Epithelial cell of proximal tubule (primary cell): ENCODE measurements at places on chromosomes 16 and 17.
A peak's percentile ranks its signal among the peaks of the same experiment; 100 is the strongest.

DNA sequence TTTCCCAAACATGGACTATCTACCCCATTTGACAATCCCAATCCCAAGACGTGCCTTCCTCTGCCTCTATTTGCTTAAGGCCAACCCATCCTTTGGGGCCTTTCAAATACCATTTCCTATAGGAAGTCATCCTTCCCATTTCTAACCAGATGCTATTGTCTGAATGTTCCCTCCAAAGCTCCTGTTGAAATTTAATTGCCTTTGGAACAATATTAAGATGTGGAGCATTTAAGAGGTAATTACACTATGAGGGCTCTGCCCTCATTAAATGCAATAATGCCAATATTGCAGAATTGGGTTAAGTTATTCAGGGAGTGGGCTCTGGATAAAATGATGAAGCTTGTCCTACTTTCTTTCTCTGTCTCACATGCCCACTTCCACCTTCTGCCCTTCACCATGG, 125.4 kb downstream of the ASIC2 start:
- no peak for DNase-seq

GRCh38 chr17:82350182-82351030, 8.6 kb upstream of the TEX19 start:
- DNase-seq, result no peak

- no peak for DNase-seq
Measured at GRCh38 chr17:75813081-75814020, 28.7 kb downstream of the UNK start.

DNA sequence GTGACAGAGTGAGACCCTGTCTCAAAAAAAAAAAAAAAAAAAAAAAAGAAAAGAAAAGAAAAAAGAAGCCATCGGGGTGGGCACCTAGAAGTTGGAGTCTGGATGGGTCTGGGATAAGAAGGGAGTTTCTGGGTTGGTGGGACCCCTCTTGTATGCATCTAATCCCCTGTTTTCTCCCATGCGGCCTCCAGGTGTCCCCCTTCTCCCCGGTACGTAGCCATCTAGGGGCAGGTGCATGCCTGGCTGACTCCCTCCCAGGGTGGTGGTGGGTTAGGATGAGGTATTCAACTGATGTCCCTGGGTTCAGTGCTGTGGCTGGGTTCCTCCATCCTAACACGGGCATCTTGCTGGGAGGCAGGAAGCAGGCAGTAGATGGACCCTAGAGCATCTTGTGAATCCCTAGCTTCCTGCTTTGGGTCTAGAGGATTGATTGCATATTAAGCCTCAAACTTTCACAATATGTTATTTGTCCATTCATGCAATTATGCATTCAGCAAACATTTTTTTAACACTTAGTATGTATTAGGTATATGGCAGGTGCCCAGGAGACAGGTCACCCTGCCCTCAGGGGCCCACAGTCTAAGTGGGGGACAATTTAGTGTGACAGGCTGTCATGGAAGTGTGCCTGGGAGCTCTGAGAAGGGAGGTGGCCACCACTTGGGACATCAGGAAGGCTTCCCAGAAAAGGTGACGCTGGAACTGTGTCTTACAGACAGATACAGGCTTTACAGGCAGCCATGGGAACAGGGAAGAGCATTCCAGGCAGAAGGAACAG, 13.1 kb downstream of the FMNL1 start:
- DNase-seq, result no peak

DNA sequence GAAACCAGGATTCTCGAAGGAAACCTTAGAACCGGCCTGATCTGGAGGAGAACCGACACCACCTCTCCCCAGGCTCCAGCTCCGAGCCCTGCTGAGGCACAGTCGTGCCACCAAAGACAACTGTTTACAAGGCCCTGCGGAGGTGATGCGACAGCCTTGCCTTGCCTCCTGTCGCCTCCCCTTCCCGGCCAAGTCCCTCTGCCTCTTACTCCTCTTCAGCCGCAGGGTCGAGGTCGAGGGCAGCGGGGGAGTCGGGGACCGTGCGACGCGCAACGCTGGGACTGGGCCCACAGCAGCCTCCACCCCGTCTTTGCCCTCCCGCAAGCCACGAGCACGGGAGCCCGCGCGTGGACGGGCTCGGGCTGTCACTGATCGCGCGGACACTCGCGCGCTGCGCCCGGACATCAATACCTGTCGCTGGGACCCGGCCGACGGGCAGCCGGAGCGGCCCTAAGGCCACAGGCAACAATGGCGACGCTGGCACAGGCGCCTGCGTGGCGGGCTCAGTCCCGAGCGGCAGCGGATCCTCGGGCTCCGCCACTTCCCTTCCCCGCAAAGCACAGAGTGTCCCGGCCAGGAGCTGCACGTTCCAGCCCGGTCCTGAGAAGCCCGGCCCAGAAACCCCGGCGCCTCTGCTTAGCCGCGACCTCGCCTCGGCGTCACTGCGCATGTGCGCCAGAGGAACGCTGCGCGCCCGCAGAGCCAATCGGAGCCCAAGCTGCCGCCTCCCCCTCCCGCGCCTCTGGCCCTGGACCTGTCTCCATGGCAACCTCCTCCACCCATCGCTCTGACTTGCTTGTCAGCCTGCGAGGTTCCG, at the start of gene ZNF287:
Gene ZNF287, minus strand, starts transcription at position 664 of the 817 bp plus-strand sequence. CDS start 1,473 bp downstream, outside the sequence.
- peak; percentile 6 for DNase-seq

DNA sequence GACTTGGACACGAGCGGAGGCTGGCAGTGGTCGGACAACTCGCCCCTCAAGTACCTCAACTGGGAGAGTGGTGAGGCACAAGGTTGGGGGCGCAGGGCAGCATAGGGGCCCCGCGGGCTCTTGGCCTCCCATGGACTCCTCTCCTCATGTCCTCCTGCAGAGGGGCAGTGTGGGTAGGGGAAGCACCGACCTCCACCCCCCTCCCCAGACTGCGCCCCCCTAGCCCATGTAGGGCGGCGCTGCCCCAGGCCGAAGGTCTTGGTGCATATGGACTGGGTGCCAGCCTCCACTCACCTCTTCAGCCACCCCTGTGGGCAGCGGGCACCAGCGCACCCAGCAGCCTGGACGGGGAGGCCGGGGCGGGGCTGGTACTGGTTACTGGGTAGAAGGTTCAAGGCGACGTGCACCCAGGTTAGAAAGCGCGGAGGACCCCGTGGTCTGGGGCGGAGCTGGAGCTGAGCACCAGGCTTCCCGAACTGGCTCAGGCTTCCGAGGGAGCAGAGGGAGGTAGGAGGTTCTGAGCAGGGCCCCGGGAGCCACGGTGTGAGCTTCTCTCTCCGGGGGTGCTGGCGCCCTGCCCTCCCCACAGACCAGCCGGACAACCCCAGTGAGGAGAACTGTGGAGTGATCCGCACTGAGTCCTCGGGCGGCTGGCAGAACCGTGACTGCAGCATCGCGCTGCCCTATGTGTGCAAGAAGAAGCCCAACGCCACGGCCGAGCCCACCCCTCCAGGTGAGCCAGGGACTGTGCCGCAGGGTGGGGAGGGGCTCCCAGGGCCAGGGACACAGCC, 39.5 kb downstream of the MRC2 start:
- DNase-seq, result no peak

GRCh38 chr17:8117980-8118768, at the start of gene ALOXE3:
Gene ALOXE3 (minus strand): TSS chr17:8118514. CDS start chr17:8117990, 524 bp downstream.
- peak; percentile 74 for DNase-seq

DNA sequence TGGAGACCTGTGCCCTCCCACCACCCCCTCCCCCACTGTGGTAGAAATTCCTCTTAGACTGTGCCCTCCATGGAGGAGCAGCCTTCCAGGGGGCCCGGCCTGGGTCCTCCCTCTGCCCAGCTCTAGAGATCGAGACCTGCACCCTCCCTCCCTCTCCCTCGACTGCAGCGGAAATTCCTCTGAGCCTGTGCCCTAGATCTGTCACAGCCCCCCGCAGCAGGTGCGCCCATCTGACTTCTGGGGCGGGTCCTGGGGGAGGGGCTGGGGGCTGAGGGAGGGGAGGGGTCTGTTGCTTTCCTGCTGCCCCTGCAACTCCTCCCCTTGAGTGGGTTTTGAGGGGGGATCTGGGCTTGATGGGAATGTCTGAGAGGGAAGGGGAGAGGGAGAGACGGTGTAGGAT, 177.8 kb upstream of the GSE1 start:
- DNase-seq, result no peak

- no peak for DNase-seq
Measured at GRCh38 chr16:12542818-12543699, 260.6 kb downstream of the CPPED1 start.

DNA sequence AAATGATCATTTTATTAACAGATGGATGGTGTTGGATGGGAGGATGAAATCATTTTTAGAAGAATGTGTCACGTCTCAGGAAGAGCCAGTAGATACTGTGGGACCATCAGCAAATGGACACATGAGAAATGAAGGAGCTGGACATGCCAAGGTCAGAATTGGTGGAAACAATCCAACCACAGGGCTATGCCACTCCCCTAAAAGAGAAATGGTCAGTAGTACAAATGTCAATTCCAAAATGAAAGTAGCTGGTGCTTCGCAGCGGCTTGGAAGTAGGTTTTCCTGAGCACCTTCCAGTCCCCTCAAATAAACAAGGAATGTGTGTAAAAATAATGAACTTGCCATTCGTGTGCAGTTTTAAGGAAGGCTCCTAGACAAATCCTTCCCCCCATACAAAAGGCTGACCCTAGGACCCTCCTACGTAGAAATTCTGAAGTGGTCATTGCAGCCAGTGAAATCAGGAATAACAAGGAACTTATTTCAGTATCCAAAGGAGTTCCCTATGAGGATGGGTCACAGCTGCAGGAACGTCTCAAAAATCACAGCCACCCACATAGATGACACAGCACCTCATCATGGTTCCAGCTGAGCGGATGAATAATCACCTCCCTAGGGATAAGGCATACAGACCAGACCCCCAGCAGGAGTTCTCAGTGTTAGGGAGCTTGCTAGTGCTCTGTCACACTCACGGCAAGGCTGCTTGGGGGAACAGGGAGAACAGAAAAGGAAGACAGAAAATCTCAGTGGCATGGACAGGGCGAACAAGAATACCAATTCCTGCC, 239.2 kb downstream of the HS3ST3A1 start:
- DNase-seq, result no peak

DNA sequence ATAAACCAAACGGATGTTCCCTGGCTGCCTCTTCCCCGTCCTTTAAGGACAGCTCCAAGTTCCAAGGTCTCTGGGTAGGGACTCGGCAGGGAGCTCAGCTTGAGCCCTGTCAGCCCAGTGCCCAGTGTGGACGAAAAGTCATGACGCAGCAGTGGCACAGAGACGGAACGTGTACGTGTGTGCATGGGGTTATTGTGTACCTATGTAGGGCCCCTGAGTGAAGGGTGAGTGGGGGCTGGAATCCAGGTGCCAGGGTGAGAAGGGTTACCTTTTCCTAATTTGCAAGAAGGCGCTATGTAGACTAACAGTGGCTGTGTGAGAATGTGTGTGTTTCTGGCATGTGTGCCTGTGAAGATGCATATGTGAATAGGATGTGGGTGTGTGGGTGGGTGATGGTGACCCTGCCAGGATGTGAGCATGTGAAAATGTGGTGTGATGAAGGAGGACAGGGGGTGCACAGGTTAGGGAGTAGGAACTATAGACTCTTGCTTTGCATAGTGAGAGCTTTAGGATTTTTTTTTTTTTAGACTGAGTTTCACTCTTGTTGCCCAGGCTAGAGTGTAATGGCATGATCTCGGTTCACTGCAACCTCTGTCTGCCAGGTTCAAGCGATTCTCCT, 6.0 kb downstream of the SCN4A start:
- DNase-seq, result no peak

- DNase-seq, result no peak
Measured at GRCh38 chr17:2241823-2242222, 61.8 kb downstream of the SMG6 start.

DNA sequence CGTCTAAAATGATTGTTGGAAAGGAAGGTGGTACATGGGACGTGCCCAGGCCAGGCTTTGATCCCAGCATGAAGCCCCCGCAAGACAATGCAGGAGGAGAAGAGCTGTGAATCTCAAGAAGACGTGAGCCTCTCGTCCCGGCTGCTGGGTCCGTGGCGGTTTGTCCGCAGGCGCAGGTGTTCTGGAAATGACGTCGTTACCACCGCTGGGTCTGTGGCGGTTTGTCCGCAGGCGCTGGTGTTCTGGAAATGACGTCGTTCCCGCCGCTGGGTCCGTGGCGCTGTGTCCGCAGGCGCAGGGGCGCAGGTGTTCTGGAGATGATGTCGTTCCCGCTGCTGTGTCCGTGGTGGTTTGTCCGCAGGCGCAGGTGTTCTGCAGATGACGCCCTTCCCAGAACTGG, 14.1 kb downstream of the SPG7 start:
- no peak for DNase-seq

DNA sequence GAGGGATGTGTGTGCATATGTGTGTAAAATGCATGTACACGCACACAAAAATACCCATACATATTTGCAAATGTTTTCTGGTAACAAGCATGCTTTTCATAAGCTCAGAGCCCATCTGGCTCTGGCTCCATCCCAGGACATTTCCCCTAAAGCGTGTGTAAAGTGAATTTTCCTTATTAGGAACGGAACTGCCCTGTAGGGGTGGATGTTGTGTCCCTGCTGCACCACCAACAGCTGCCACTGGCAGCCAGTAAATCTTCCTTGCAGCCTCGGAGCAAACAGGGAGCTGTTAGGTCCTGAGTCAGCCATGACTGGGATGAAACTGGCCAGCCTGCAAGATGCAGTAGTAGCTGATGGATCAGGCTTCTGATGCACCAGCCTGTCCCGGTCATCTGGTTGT, 393.5 kb downstream of the UTP18 start:
- no peak for DNase-seq

DNA sequence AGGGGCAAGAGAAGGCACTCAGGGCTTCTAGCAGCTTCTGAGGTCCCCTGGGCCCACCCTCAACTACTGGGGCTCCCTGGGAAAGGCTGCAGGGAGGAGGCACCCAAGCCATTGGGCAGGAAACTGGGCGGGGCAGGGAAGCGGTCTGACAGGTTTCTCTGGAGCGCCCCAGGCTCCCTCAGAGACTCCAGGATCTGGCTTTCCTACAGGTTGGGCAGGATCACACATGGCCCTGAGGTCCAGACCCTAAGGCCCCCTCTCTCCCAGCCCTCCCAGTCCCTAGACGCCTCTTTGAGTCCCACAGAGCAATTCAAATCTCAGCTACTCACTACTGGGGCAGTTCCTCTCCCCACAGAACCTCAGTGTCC, 14.3 kb downstream of the JUP start:
- no peak for DNase-seq
